ENCODE measurements at places on chromosomes 7 and 10.

- DNase-seq = no peak
Measured at GRCh38 chr10:108612485-108612884, 1310.8 kb downstream of the XPNPEP1 start.

GRCh38 chr10:124025152-124025551 lies 68.2 kb downstream of the CHST15 start:
- DNase-seq = no peak

- no peak for DNase-seq
Measured at GRCh38 chr7:31023877-31024276, 28.2 kb upstream of the ADCYAP1R1 start.

DNA sequence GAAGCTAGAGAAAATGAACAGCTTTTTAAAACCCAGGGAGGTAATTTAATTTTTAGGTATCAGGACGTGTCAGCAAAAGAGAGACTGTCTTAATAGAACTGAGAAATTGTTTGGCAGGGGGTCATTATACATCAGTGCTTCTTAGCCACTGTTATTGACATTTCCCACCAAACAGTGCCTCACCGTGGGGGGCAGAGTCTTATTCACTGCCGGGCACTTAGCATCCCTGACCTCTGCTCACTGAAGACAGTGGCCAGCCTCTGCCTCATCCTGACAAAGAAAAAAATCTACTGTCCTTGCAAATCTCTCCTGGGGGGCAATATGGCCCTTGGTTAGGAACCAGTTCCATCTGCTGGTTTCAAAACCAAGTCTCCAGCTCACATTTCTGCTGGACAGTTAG lies 14.2 kb upstream of the MKI67 start:
- no peak for DNase-seq

GRCh38 chr7:37109016-37109683 lies 339.5 kb downstream of the ELMO1 start:
- no peak for DNase-seq

DNA sequence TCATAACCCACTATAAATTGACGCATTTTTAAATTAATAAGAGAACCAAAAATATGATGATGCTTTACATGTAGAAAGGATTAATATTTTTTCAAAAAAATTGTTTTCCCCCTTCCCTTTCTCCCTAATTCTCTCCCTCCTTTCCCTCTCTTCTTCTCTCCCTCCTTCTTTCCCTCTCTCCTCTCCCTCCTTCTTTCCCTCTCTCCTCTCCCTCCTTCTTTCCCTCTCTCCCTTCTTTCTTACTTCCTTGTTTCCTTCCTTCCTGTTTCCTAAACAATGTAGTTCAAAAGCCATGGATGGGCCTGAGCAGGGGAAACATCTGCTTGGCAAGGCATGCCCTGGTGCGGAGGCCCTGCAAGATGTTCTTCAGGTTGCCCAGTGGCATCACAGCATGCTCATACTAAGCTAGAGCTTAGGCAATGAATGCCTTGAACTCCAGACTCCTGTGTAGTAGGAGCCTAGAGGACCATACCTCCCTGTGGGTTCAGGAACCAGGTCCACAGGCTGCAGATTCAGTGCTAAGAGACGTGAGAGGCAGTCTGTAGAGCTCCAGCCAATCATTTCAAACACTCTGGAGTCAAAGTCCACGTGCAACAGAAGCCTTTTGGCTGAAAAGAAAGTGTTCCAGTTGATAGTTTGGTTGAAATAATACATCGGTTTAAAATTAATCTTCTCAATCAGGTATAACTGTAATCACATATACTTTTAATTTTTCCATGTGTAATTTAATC lies 20.1 kb upstream of the MRPS17 start:
- DNase-seq = no peak

GRCh38 chr7:78714356-78714755 lies 739.1 kb downstream of the MAGI2 start:
- no peak for DNase-seq

DNA sequence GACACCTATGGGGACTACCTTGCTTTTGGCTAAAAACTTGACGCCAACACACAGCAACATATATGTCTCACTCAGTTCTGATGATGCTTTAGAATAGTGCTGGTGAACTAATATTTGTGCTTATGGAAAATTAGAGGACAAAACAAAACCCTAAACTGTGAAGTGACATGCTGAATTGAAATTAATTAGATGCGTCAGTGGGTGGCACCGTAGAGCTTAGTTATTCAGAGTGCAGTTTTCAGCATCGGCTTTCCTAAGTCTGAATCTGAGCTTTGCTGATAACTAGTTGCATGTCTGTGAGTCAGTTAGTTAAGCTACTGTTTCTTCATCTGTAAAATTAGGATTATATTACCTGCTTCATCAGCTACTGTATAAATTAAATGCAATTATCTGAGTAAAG lies 245.0 kb upstream of the SORCS1 start:
- peak; percentile 8 for DNase-seq

- no peak for DNase-seq
Measured at GRCh38 chr10:47410271-47410670, 26.2 kb upstream of the ZNF488 start.

- DNase-seq = no peak
Measured at GRCh38 chr10:79418274-79418673, 27.1 kb downstream of the ZCCHC24 start.

DNA sequence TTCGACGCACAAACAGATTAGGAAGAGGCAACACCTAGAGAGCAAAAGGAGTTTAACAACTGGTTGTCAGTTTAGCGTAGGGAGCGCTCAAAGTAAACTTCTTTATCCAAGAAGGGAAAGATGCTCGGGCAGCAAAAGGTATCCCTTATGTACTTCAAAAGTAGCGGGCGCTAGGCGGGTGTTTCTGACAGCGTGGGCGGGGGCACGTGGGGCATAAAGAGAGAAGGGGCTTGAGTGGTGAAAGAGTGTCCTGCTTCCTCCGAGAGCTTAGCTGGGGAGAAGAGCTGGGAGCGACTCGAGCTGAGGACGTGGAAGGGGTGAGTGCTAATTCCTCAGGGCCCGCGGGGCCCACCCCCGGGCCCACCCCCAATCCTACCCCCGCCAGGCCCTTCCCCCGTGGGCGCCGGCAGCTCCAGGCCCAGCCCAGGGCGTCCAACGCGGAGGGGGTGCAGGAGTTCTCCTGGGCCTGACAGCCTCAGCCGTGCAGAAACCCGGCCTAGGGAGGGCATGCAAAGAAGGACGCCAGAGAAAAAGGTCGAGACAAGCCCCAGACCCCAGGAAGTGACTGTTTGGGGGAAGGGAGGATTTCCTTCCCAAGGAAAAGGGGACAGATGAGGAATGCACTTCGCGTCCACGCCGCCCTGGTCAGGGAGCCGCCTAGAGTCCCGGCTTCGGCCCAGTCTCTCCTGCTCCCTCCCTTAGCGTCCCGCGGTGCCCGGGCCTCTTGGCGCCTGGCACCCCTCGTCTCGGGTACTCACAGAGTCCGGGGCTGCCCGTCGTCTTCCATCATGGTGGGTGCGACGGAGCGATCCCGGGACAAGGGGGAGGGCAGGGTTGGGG lies 868 bp downstream of the TIAL1 start:
- peak; percentile 81 for DNase-seq

DNA sequence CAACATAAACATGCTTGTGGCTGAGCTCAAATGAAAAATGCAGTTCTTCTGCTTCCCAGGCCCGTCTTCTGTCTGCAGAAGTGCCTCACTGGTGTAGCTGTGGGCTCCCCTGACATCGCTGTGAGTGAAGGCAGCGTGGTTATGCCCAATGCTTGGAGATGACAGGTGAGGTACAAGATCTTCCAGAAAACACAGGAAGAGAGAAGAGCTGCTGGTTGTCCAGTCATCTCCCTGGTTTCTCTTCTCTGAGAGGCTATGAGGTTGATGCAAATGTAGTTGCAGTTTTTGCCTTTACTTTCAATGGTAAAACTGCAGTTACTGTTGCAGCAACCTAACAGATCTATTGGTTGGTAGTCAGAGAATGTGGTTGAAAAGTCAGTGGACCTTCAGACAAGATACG lies 223.6 kb downstream of the GATA3 start:
- no peak for DNase-seq

DNA sequence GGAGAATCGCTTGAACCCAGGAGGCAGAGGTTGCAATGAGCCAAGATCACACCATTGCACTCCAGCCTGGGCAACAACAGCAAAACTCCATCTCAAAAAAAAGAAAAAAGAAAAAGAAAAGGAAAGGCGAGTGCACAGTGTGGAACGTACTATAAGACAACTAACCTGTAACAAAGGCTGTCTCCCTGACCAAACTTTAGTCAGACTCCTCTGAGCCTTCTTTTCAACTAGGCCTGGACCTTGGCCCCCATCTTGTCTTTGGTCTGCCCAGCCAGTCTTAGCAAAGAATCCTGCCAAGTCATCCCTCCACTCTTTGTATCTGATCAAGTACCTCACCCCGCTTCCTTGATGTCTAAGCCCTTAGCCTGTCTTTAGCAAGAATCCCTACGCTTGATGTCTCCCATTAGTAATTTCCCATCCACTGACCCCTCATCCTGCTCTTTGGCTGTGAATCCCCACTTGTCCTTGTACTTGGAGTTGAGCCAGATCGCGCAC lies 68.9 kb upstream of the KDM7A start:
- DNase-seq = no peak

DNA sequence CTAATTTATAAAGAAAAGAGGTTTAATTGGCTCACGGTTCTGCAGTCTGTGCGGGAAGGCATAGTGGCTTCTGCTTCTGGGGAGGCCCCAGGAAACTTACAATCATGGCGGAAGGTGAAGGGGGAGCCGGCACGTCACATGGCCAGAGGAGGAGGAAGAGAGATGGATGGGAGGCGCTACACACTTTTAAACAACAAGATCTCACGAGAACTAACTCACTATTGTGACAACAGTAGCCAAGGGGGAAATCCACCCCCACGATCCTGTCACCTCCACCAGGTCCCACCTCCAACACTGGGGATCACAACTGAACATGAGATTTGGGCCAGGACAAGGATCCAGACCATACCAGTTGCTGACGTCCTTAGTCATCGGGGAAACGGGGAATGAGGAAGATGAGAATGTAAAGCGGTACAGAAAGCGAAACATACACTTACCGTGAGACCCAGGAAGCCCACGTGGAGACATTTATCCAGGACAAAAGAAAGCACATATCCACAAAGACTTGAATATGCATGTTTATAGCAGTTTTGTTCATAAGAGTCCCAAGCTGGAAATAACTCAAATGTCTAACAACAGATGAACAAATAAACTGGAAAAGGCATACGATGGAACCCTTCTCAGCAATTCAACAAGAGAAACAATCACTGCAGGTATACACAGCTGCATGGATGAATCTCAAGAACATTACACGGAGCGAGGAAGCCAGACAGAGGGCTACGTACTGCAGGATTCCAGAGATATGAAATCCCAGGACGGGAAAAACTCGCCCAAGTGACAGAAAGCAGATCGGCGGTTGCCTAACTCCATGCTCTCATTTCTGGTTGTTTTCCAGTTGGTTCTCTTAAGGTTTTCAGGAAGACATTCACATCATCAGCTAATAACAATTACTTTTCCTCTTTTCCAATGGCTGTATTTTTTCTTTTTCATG lies 26.2 kb upstream of the INPP5A start:
- DNase-seq = peak; percentile 21

DNA sequence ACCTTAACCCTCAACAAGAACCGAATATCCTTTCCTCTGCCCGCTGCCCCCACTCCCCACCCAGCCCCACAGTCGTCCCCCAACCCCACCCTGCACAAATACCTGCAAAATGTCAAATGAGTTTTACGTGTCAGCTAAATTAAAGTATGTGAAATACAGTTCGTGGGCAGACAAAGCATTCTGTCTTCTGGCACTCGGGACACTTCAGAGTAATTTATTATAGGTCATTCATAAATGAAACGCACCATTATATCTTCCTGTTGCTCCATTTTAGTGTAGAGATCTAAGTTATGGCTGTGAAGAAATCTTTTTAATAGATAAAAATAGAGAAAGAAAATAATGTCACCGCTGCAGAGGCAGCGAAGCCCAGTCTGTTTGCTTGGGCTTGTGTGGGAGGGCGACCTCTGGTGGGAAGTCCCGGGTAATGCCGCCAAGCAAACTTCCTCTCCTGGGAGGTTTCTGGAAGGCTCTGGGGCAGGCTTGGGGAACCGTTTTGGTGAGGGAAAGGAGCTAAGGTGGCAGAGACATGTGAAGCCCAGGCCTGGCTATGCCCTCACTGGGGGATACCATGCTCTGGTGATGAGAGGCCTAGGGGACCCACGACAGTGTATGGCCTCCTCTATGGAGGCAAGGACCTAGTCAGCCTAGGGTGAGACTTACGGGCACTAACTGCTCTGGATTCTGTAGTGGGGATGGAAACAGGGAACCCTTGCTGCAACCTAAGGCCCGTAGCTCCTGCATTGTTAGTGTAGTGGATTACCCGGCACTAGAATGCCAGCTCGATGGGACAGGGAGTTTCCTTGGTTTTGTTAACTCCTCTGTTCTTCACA lies 604.9 kb downstream of the LRMDA start:
- peak; percentile 73 for DNase-seq

DNA sequence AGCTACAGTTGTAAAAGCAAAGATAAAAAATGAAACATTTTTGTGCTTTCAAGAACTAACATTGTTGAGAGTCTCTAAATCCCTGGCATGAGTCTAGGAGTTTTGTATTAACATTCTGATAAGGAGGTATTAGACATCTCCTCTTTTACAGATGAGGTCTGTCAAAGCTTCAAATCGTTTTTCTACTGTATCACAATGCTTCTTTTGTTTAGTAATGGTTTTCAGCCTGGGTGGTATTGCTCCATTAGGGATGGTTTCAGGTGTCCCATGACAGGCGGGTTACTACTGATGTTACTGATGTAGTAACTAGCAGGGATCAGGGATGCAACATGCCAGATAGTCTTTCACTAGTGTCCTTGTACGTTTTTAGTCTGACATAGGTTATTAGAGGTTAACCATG lies 27.4 kb downstream of the STAM start:
- DNase-seq = no peak

- no peak for DNase-seq
Measured at GRCh38 chr7:8908889-8909288, 475.5 kb downstream of the NXPH1 start.

DNA sequence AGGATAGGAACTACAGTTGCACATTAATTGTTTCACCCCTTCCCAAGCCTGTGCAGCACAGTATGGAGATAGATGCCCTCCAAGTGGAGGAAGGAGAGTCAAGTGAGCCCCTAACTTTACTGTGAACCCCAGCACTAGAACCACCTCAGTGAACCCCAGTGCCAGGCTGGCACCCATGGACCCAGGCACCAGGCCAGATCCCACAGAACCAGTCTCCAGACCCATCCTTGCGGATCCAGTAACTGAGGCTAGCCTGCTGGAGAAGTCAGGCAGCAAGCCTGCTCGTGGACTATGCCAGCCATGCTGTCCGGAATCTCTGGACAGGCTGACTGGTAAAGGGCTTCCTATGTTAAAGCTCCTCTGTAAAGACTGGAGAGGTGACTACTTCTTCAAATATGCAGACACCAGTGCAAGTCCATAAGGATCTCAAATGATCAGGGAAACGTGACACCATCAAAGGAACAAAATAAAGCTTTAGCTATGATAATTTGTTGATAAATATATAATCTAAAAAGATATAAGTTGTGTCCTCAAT lies 27.7 kb downstream of the SHOC2 start:
- DNase-seq = no peak

GRCh38 chr7:41559426-41559825 lies 143.5 kb downstream of the INHBA start:
- DNase-seq = no peak

GRCh38 chr7:50450590-50451032 lies 461 bp upstream of the FIGNL1 start:
- DNase-seq = no peak

All from inflammatory macrophage (primary cell).